ENCODE measurements at places on chromosomes 12 and 14. TPM values are rescaled to one million over a fixed set of nuclear protein-coding genes. Genes with fewer than 3 reads are reported as not detected.

Gene KRT8
- polyA plus RNA-seq, result 3.2 TPM

DNA sequence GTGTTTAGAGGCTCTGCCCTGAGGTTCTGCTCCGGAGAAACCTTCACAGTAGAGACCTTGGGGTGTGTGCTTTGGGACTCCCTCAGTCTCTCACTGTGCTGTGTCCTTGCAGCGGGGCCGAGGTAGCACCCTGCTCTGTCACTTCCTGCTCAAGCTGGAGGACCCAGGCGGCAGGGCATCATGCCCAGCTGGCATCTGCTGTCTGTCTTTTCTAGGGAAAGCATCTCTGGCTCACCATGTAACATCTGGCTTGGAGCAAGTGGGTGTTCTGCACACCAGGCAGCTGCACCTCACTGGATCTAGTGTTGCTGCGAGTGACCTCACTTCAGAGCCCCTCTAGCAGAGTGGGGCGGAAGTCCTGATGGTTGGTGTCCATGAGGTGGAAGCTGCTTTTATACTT is 124.5 kb downstream of the ESRRB start:
- no peak for DNase-seq

DNA sequence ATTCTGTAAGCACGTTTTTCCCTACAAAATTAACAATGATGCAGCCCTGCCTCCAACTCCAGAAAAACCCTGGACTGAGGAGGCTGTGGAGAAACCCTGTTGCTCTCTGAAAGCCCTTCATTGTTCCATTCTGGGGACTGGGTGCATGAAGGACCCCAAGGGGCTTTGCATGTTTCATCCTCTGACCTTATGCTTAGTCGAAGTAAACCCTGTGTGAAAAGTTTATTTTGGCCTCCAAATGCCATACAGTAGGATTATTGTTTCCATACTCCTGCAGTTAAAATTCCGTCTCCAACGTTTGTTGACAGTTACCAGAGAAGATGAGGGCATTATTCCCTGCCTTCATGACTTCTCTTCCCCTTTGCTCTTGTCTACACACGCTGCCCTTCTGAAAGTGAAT is 46.0 kb downstream of the CKB start:
- no peak for DNase-seq

GRCh38 chr12:119989361-119989730 is 310 bp downstream of the BICDL1 start:
- no peak for DNase-seq

DNA sequence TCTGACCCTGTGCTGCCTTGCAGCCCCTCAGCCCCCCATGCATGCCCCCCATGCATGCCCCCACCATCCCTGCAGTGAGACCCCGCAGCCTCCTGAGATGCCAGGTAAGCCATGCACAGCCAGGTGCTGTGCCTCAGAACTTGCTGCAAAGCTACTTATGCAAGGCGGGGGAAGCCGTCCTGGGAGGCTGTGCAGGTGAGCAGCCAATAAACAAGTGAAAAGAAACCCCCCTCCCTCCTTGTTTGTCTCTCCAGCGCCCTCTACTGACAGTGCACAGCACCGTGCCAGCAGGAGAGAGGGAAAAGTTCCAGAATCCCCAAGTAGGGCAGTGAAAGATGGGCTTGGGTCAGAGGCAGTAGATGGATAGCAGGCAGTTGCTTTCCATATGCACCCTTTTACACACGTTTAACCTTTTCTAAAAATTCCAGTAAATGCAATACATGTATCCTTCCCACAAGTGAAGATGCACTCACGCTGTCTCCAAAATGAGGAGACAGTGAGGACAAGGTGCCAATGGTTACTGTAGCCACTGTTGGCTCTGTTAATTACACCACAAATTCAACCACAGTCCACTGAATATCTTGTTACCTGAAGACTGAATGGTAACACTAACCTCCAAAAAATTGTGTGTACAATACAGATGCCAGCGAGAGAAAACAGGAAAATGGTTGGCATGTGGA is 18.0 kb downstream of the TNFAIP2 start:
- no peak for DNase-seq

DNA sequence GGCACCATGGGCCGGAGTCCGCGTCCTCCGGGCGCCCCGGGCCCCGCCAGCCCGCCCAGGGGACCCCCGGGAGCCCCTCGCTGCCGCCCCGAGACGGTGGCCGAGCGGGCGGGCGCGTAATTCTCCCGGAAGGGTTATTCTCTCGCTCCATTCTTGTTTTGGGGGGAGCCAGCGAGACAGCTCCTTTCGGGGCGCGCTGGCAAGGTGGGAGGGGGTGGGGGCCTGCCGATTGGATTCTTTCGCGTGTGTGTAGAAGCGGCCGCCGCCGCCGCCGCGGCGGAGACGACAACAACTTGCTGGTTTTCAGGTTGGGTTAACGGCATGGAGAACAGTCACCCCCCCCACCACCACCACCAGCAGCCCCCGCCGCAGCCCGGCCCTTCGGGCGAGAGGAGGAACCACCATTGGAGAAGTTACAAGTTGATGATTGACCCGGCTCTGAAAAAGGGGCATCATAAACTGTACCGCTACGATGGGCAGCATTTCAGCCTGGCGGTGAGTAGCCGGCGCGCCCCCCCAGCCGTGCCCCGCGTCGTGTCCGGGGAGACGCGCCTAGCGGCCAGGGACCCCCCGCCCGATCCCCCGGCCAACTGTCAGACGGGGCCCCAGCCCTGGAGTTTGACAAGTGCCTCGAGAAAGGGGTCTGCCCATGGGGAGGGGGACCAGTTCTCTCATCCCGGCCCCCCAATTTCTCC is 755 bp downstream of the SETD1B start:
- DNase-seq, result no peak

DNA sequence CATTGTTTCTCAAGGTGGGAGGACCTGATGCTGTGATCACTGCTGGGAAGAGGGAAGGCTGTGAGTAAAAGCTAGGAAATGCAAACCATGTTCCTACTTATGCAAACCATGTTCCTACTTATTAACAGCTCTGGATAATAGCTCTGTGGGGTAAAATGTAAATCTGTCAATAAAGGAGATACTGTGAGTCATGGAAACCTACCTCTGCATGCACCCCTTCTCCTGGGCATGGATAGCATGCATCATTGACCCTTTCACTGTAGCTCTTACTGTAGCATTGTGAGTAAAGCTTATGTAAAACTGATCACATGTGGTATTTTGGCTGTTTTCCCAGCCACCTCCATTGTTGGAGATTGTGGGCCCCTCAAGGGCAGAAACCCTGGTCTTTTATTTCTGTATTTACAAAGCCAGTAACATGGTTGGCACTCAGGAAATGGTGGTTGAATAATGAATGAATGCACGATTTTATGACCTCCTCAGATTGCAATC is 253.7 kb downstream of the GRIN2B start:
- no peak for DNase-seq

DNA sequence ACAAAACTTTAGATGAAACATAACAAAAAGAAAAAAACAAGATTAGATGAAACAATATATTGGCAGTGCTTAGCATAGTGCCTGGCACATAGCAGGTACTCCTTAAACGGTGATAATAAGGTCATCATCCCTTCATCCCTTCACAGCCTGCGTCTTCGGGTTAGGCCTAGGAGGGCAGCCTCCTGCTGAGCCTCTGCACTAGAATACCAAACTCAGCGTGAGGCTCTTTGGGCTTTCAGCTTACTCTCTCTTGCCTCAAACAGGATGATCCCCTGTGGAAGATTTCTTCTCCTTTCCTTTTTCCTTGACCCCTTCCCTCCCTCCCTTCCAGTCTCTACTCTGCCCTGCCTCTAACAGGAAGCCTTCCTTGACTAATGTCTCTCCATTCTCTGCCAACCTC is 14.4 kb upstream of the FIGNL2 start:
- no peak for DNase-seq
